ENCODE measurements at places on chromosomes 5 and 9.

GRCh38 chr5:163498886-163499285, 6.5 kb upstream of the MAT2B start:
- no peak for DNase-seq

DNA sequence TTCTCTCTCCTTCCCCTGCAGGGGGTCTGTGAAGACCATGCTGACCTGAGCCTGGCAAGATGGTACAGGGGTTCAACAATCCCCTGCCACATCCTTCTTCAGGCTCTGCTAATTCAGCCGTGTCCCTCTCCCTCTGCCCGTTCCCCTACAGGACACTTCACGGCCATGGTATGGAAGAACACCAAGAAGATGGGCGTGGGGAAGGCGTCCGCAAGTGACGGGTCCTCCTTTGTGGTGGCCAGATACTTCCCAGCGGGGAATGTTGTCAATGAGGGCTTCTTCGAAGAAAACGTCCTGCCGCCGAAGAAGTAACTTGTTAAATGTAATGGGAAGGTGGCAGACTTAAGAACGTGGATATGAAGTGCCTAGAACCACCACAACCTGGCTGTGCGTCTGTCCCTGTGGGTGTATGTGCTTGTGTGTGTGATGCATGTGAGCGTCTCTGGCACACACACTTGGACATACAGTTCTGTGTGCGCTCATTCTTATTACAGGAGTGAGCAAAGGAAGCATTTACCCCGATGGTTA, 6.9 kb upstream of the CCIN start:
- DNase-seq: no peak

DNA sequence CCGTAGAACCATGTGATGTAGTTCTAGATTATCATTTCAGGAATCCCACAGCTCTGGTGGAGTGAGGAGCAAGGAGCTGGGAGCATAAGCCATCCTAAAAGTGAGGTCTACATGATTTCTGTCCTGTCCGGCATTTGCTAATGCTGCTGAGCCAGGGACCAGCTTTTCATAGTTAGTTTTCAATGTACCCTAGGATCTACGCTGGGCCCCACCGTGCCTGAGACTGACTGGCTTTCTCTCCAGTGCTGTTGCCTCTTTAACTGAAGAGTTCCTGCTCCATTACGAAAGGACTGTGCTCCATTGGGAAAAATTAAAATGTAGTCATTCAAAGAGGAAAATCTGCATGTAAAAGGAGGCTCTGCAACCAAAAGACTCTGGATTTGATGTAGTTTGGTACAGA, 634.8 kb downstream of the DMRTA1 start:
- DNase-seq: no peak

DNA sequence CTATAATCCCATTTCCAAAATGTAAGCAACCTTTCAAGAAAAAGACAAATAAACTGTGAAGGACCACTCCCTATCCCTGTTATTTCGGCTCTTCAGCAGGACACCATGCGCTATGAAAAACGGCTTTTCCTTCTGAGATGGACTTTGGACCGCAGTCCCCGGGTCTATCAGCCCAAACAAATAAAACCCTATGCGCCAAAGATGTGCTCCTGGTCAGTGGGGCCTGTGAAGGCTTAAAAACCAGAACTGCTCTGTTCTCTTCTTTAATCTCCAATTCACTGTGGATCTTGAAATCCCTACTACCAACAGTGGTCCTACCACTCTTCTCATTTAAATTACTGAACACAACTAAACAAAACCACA, 33.3 kb downstream of the RAPGEF1 start:
- no peak for DNase-seq

DNA sequence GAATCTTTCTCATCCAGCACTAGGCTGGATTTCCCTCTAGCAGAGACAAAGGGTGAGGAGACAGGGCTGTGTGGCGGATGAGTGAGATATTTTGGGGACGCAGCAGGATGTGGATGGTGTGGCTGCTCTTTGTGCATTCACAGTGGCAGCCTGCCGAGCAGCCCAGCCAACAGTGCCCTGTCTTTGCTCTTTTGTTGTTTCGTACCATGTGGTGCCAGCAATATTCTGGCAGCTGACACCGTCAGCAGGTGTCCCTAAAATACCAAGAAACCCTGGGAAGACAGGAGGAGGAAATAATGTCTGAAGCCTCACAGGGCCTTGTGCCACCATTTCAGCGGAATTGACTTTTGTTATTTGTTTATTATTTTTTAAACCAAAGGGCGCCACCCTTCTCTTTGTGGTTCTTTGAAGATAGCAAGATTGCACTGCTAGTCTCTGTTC, 141.4 kb downstream of the CCDC192 start:
- DNase-seq: no peak

- no peak for DNase-seq
Measured at GRCh38 chr5:95083606-95084005, 201.3 kb downstream of the MCTP1 start.

DNA sequence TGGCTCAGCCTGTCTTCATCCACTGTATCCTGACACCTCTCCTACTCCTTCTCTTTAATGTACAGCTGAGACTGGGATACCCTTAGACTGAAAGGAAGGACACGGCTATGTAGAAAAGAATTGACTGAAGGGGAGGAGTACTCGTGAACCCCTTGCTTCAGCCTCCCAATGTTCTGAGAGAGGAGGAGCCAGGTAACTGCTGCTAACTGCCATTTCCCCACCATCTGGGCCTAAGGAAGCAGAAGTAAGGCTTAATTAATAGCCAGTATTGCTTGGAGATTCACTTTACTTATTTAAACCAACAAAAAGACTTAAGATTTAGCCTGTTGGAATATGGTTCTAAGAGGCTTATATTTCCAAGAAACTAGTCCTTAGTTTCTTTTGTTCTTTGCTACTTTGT, 18.8 kb upstream of the RGS3 start:
- no peak for DNase-seq

DNA sequence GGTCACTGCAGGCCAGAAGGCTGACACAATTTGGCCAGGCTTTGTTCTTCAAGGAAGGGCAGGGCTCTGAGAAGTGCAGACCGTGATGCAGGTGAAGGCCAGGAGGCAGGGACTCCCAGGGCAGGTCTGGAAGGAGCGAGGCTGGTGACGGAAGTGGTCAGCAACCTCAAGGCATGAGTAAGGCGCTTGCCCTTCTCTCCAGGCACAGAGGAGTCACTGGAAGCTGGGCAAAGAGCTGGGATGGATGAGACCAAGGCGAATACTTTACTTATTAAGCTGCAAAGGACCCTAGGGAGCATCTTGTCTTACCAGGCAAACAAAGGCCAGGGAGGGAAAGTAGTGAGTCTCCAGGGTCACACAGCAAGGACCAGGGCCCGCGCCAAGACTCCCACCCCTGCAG, 18.6 kb downstream of the IRF1 start:
- no peak for DNase-seq

GRCh38 chr9:36949466-36949865, 84.6 kb downstream of the PAX5 start:
- no peak for DNase-seq

DNA sequence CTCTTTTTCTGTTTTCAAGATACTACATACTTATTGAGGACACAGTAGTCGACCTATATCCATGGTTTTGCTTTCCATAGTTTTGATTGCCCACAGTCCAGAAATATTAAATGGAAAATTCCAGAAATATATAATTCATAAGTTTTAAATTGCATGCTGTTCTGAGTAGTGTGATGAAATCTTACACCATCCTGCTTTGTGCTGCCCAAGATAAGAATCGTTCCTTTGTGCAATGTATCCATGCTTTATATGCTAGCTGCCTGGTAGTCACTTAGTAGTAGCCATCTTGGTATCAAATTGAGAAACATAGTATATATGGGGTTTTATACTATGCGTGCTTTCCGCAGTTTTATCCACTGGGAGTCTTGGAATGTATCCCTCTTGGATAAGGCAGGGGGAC, 59.0 kb downstream of the CWC27 start:
- no peak for DNase-seq

GRCh38 chr9:4116071-4116581, 183.7 kb downstream of the GLIS3 start:
- DNase-seq: no peak

- DNase-seq: no peak
Measured at GRCh38 chr5:123157791-123158581, 68.9 kb downstream of the PRDM6 start.

GRCh38 chr9:77131399-77131798, 45.9 kb upstream of the VPS13A start:
- DNase-seq: no peak

DNA sequence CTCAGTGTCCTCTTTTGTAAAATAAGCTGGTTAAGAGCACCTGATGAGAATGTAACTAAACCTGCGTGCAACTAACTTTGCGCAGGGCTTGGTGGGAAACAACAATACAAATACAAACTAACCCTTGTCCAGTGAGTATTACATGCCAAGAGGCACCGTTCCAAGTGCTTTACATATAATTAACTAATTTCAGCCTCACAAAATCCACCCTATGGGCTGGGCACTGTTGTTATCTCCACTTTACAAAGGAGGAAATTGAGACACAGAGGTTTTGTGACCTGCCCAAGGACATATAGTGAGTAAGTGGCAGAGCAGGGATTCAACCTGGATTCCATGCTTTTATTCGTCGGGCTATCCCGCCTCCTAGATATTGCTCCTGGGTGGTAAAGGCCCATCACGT, 26.2 kb upstream of the TNIP1 start:
- DNase-seq: no peak

- no peak for DNase-seq
Measured at GRCh38 chr9:126701813-126702140, 88.0 kb downstream of the LMX1B start.

Data from effector memory CD8-positive, alpha-beta T cell (primary cell).